ENCODE measurements at places on chromosomes 6 and 20. TPM values are rescaled to one million over a fixed set of nuclear protein-coding genes. Genes with fewer than 3 reads are reported as not detected.
A peak's percentile ranks its signal among the peaks of the same experiment; 100 is the strongest.

Gene GRM1
- total RNA-seq: not detected

DNA sequence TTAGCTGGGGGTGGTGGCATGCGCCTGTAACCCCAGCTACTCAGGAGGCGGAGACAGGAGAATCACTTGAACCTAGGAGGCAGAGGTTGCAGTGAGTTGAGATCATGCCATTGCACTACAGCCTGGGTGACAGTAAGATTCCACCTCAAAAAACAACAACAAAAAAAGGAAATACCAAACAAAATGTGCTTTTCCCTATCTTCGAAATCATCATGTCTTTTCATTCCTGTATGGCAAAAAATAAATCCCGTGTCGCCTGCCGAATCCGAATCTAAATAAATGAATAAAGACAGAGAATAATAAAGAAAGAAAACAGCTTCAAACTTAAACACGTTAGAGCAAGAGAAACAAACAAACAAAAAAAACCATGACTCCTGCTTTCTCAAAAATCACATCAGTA is 11.8 kb downstream of the B4GALT5 start:
- ATAC-seq: no peak

GRCh38 chr6:52620906-52621190 is 44.0 kb upstream of the TRAM2 start:
- no peak for ATAC-seq

Gene PGC
- not detected for total RNA-seq

Gene CCN2
- total RNA-seq: 1.8 TPM

Gene EMILIN3
- 0.12 TPM for total RNA-seq

GRCh38 chr20:52869698-52870501 is 102.3 kb upstream of the TSHZ2 start:
- ATAC-seq: peak; percentile 70

DNA sequence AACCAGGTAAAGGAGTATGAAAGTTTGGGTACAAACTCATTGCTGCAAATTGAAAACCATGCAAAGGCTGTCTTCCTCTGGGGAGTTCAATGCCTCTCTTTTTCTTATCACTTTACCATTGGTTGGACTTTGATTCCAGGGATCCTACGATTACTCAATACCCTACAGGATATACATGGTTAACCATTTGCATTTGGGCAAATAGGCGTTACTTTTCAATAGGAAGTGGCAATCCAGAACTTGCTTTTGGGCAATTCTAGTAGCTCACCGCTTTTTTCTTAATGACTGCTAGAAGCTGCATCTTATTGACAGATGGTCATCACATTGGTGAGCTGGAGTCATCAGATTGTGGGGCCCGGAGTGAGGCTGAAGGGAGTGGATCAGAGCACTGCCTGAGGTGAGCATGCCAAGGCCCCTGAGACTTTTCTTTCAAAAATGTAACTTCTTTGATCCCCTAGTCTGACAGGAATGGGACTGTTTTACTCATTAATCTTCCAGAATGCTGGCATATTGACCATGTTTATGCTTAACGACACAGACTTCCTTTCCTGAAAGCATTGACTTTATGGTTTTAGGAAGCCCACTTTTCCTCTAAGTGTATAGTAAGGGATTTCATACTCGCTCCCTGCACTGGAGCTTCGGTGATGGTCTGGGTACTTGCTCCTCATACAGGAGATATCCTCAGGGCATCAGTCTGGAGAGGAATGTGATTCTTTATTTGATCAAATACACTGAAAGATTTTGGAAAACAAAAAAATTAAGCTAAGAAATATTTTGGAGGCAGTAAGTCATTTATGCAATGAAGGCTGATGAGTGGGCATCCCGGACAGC is at the start of gene CCR6:
CCR6 (plus strand) TSS at position 270 of the 831 bp plus-strand sequence. CDS start 13,039 bp downstream, outside the sequence.
- no peak for ATAC-seq

GRCh38 chr20:1215386-1216170 is 10.3 kb upstream of the RAD21L1 start:
- ATAC-seq: no peak

All from esophagus mucosa (tissue), 1 donor.